NB4 (cell line): ENCODE measurements at places on chromosomes 2 and 18.
A peak's percentile ranks its signal among the peaks of the same experiment; 100 is the strongest.

- DNase-seq: no peak
Measured at GRCh38 chr2:109330056-109330455, 201.1 kb downstream of the SH3RF3 start.

DNA sequence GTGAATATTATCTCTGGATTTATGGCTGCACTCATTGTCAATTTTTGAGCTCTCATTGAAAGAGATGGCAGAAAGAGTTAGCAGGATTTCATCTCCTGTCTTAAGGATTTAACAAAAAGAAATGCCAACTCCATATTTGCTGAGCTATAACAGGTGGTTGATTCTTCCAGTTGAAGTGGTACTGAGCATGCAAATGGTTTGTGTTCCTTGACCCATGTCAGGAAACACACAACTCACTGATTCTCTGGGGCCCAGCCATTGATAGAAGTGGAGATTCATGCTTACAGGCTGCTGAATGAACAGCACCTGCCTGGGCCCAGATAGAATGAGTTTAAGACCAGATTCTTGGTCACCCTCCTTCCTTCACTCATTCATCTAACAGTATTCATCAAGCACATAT, 128.8 kb downstream of the CERS6 start:
- DNase-seq: no peak

DNA sequence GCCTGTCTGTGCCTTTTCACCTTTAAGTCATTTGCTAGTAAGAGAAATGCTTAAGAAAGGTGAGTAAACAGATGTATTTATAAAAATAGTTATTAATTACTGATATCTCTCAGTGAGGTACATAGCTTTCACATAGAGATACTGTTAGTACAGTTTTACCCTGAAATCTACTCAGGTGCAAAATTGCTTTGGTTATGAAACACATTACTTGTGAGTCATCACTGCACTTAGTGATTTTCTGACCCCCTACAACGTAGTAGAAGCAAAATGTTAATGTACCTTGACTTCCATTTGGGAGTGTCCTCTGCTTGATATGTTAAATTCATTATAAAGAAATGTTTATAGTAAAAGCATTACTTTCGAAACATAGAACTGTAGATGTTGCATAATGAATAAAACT, 6.5 kb downstream of the GLS start:
- DNase-seq: peak; percentile 34

DNA sequence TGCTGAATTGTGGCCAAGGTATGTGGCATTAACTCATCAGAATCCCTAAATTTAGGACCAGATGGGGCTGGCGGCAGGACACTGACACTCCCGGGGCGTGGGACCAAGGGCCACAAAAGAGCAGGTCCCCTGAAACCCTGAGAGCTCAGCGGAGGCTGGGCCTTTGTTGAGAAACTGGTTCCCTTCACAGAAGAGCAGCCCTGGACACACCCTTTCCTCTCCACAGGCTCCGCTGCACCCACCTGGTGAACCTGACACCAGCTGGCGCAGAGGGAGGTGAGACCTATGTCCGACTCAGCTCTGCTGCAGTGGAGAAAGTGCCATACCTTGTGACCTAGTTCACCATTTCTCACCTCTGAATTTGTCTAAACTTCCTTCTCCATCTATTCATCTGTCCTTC, 119.5 kb downstream of the RTP5 start:
- DNase-seq: no peak

DNA sequence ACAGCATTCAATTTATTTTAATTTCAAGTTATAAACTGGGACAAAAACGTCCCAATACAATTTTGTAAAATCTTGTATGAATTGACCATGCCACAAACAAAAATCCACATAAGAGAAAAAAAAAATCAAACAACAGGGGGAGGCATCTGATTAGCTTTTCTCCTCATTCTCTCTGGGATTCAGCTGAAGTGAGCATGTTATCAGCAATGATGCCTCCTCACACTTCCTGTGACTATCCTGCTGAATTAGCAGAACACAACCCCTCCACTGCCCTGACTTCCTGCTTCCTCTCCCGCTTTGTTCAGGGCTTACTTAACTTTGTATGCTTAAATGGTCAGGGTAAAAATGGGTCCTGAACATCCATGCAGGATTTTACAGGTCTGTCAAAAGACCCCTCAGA, 132.2 kb upstream of the ITGB6 start:
- peak; percentile 73 for DNase-seq

- no peak for DNase-seq
Measured at GRCh38 chr2:8604262-8604661, 77.6 kb upstream of the ID2 start.

- no peak for DNase-seq
Measured at GRCh38 chr18:6107794-6108193, 212.5 kb upstream of the TMEM200C start.

- DNase-seq: no peak
Measured at GRCh38 chr18:65592435-65592834, 158.4 kb upstream of the CDH7 start.

DNA sequence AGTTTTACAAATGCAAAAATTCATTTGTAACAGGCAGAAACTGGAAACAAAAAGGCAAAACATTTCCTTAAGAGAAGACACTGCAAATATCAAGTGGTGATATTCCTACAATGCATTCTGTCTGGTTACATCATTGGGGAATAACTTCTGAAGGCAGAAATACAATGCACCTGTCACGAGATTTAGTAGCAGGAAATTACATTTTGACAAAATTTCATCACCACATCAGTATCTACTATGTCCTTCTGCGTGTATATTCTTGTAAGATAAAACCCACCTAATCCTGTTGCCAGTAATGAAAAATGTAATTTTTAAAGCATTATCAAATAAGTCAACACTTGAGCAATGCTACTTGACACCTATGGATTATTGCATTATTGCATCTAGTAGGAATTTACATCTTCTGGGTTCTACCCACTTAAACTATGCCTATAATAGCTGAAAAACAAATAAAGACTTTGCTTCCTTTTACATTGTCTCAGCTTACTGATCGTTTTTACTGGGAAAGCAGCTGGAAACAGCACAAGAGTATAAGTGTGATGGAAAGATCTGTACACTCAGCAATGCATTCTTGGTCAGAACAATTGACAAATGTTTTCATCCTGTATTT, 59.5 kb downstream of the IRS1 start:
- no peak for DNase-seq

- DNase-seq: no peak
Measured at GRCh38 chr2:225740086-225740485, 340.6 kb downstream of the NYAP2 start.

DNA sequence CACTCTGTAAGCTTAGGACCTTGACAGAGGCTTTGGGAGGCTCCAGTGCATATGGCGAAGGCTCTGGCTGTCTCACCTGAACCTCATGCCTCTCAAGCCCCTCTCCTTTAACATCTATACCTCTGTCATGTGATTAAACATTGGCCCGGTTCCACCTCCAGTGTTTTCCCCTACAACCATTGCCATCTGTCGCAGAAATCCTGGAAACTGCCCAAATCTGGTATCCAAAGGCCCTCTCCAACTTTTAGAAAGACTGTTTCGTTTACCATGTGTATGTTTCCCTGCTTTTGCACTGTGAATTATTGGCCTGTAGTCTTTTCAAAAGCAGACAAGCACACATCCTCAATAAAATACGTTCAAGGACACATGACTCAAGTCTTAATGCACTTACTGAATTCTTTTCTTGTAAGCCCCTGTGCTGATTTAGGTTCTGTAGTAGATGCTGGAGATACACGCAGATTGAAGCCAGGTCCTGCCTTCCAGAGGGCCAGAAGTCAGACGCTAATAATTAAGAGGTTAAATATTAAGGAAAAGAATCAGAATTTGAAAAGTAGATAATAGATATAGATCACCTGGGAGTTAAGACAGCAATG, 386.4 kb upstream of the SLC14A2 start:
- DNase-seq: no peak

GRCh38 chr2:236167297-236168109, 683 bp downstream of the GBX2 start:
- peak; percentile 64 for DNase-seq
